ENCODE measurements at places on chromosomes 3 and 15. TPM values are rescaled to one million over a fixed set of nuclear protein-coding genes. Genes with fewer than 3 reads are reported as not detected.

REC114 gene
- not detected for total RNA-seq

HDGFL3 gene
- 8.6 TPM for total RNA-seq

C3orf62 gene
- 2.9 TPM for total RNA-seq

DNA sequence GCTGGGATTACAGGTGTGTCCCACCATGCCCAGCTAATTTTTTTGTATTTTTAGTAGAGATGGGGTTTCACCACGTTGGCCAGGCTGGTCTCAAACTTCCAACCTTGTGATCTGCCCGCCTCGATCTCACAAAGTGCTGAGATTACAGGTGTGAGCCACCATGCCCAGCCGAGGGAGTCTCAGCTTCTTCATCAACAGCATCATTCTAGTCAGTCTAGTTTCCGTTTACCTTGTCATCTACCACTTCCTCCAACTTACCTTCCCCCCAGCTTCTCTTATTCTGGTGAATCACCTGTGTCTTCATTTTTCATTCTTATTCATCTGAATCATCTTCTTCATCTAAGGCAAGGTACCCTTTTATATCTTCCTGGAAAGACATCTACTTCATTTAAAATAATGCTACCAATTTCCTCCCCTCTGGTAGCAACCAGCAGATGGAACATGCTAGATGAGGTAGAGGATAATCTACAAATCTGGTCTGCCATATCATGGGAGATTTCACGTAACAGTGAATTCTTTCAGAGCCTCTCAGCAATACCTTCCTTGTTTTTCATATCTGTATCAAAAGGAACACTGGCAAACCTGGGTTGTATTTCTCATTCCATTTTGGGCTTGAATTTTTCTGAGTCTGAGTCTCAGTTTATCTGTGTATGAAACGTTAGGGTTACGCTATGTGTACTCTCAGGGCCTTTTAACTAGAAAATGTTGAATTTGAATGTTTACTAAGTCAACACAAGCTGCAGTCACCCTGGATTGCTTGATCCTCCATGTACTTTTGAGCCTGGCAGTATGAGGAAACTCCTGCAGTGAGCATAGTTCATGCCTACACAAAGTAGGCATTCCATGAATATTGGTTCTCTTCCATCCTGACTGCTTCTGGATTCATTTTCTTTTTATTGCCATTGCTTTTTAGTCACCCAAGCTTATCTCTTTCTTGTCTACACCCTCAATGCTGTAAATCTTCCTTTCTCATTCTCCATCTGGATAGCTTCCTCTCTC, 16.8 kb downstream of the LPP start:
- H3K4me1 ChIP-seq, result no peaks in the 10 kb centered on the region
- H3K4me3 ChIP-seq, result no peak overlapping the region
- no peak for DNase-seq
- no peaks in the 10 kb centered on the region for H3K27me3 ChIP-seq

DNA sequence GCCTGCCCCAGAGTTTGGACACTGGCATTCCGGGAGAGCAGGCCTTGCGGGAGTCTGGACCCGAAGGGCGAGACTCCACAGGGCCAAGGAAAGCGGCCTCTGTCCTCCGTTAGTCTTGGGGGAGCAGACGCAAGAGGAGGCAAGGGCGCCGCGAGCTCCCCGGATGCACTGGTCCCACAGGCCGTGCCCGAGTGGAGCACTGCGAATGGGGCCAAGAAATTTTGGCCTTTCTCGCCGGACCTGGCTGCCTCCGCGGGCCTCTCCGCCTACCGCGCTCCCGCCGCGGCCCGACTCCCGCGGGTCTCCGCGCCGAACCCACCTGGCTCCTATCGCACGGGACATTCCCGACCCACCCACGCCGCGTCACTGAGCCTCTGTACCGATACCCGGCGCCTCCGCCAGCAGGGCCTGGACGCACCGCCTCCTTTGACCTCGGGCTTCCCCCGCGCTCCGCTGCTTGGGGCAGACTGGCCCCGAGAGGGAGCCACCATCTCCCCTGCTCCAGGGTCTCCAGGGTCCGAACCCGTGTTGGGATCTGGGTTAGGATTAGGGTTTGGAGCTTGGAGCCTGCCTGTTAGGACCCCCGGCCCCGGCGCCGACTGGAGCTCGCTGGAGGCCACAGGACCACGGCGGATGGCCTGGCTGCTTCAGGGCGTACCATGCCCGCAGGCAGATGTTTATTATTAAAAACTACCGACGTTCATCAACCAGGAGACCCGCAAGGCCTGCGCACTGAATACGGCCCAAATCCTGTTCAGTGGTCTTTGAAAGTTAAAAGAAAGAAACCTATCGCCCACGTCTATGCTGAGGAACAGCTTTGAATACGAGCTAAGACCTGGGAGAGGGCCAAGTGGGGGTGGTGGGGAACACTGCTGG, 11.7 kb downstream of the SHOX2 start:
- H3K27me3 ChIP-seq, result no peaks in the 10 kb centered on the region
- H3K4me1 ChIP-seq, result no peaks in the 10 kb centered on the region
- DNase-seq, result no peak
- H3K36me3 ChIP-seq, result peaks cover 24% of the 10 kb centered on the region

DNA sequence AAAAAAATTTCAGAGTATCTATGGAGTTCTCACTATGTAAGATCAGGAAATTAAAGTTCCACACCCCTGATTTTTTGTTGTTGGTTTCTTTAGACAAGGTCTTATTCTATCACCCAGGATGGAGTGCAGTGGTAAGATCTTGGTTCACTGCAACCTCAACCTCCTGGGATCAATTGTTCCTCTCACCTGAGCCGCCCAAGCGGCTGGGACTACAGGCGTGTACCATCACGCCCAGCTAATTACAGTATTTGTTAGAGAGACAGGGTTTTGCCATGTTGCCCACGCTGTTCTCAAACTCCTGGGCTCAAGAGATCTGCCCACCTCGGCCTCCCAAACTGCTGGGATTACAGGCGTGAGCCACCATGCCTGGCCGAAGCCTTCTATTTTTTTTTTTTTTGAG, 12.4 kb downstream of the QRICH1 start:
- peaks cover 9% of the 10 kb centered on the region for H3K36me3 ChIP-seq
- DNase-seq, result no peak
- H3K4me3 ChIP-seq, result no peak overlapping the region
- no peak overlapping the region for H3K27ac ChIP-seq
- no peaks in the 10 kb centered on the region for H3K4me1 ChIP-seq
- H3K27me3 ChIP-seq, result no peaks in the 10 kb centered on the region

DNA sequence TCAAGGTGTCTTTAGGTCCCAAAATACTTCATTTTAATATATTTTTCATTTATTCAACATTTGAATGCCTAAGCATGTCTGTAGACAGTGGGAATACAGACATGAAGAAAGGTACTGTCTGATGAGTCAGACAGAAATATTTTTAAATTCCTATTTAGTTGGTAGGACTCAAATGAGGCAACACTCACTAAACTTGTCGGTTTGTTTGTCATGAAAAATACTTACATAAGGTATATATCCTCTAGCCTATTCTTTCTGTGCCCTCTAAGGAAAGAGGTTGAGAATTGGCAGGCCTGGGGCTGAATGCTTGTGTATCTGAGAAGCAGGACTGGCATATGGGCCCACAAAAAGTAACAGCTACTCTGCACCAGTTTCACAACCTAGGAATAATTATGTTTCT, 423.6 kb upstream of the MDFIC2 start:
- H3K27ac ChIP-seq, result 0 out of 2 replicates have a peak overlapping the region, but pooled peaks have one; percentile 16
- no peak overlapping the region for H3K4me3 ChIP-seq
- peak; percentile 65 for DNase-seq
- no peaks in the 10 kb centered on the region for H3K27me3 ChIP-seq
- H3K36me3 ChIP-seq, result no peaks in the 10 kb centered on the region

GRCh38 chr3:168859143-168859542, 763.4 kb upstream of the GOLIM4 start:
- no peaks in the 10 kb centered on the region for H3K36me3 ChIP-seq
- no peak overlapping the region for H3K4me3 ChIP-seq
- H3K27ac ChIP-seq, result no peak overlapping the region
- H3K27me3 ChIP-seq, result peaks cover 22% of the 10 kb centered on the region
- DNase-seq, result no peak
